ENCODE measurements at places on chromosomes 7 and 10. TPM values are rescaled to one million over a fixed set of nuclear protein-coding genes. Genes with fewer than 3 reads are reported as not detected.

LLCFC1 gene
- not detected for total RNA-seq

SLC16A12 gene
- total RNA-seq = 2.6 TPM

CYP2E1 gene
- total RNA-seq = not detected

HOXA10 gene
- 22.1 TPM for total RNA-seq

NODAL gene
- not detected for total RNA-seq

HOXA11 gene
- total RNA-seq = not detected

CYP26C1 gene
- not detected for total RNA-seq

TSPAN13 gene
- total RNA-seq = 57.1 TPM

PRKG1 gene
- not detected for total RNA-seq

GBX1 gene
- not detected for total RNA-seq

ZNF786 gene
- total RNA-seq = 11.6 TPM

TRIM4 gene
- 19.3 TPM for total RNA-seq

IQUB gene
- total RNA-seq = 0.10 TPM

TMEM176A gene
- not detected for total RNA-seq

All from Caki2 (cell line).